ENCODE measurements at places on chromosomes 4 and X.

DNA sequence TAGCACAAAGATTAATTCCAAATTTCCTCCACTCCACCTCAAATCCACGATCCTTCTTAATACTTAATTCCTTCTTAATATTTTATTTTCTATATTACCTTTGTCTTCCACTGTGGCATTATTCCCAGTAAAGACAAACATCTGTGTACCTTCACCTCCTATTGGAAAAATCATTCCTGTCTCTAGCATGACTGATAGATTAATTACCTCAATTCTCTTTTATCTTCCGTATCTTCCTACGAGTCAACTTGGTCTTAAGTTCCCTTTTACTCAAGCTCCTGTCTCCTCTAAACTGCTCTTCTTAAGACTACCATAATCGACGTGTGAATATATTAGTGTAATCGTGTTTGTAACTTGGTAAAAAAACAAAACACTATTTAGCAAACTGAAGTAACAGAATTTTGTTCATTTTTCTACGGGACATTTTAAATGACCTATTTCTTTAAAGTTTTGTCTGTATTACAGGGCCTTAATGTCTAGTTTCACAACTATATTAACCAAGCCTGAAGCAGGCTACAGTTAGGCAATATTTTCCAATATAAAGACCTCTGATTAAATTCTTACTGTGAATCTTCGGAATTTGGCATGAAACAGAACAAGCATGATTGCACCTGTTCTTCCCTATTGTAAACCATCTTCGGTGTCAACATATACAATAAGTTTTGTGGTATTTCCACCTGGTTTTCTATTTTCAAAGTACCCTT lies 1.1 kb upstream of the USP38 start:
- DNase-seq, result no peak

DNA sequence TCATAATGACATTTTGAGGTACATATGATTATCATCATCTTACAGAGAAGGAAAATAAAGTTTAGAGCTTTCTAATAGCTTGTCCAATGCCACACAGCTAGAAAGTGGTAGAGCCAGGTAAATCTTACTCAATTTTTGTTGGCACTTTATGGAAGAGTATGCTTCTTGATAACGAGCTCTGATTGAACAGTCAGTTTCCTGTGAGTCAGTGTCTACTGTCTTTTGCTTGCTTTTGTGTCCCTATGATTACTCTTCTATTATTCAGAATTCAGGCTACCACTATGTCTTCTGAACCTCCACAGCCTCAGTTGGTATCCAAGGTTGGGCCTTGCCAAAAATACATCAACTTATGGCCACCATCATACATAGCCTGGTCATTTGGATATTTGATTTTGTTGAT lies 2.6 kb downstream of the FAAH2 start:
- no peak for DNase-seq

DNA sequence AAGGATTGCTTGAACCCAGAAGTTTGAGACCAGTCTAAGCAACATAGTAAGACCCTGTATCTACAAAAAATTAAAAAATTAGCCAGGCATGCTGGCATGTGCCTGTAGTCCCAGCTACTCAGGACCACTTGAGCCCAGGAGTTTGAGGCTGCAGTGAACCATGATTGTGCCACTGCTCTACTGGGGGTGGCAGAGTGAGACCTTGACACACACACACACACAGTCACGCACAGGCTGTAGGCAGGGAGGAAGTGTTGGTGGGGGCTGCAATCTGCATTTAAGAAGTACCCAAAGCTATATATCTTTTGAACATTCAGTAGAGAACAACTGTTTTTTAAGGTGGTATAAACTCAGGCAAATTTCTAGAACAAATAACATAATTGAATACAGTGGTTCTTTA lies 7.2 kb downstream of the SCRG1 start:
- DNase-seq, result no peak

DNA sequence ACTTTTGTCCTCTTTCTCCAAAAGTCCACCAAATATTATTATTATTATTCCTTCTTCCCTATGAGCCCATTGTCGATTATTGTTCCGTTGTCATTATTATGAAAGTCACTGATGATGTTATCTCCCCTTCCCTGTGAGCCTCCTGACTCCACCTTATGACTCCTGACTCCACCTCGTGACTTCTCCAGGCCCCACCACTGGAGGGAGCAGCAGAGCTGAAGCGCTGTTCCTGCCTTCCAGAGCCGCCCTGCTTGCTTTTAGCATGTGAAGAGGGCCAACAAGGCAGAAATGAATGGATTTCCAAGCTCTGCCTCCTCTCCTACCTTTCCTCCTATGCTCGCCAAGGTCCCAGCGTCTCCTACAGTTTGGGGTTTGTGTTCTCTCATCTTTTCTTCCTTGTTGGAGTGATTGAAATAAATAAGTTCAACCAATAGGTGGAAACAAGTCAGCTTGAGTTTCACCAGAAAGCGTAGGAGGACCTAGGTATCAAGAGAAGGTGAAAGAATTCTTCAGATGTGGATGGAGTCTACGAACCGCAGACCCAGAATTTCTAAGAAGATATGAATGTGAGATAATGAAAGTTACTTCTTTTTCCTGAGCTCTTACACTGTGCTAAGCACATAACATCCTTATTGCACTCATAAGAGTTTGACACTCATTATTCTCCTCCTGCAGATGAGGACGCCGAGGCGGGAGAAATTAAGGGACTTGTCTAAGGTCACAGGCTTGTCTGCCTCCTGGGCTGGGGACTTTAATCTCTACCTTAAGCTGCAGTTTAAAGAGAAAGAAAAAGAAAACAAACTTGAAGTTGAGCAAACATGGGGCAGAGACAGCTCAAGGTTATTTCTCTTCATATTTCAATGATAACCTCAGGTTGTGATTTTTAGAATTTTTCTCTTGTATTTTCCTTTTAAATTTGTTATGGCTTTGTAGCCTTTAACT lies 26.1 kb downstream of the IGSF1 start:
- no peak for DNase-seq

Data from memory B cell (primary cell).